T-cell (primary cell): ENCODE measurements at places on chromosomes 1 and 21. TPM values are rescaled to one million over a fixed set of nuclear protein-coding genes. Genes with fewer than 3 reads are reported as not detected.

DNA sequence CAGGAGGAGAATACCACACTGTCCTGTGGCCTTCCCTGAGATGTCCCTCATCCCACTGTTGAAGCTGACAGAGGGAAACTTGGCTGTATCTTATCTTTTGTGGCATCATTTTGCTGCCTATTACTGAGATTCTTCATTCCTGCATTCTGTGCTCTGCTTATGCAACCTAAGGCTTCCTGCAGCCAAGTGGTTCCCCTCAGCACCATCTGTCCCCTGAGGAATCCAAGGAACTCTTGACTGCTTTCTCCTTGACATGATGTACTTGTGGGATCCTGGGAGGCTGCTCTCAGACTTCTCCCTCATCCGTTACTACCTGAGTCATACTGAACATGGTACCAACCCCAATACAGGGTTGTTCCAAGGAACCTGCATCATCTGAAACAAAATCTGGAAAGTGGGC, 21.1 kb upstream of the RIMKLA start:
- DNase-seq = no peak

DNA sequence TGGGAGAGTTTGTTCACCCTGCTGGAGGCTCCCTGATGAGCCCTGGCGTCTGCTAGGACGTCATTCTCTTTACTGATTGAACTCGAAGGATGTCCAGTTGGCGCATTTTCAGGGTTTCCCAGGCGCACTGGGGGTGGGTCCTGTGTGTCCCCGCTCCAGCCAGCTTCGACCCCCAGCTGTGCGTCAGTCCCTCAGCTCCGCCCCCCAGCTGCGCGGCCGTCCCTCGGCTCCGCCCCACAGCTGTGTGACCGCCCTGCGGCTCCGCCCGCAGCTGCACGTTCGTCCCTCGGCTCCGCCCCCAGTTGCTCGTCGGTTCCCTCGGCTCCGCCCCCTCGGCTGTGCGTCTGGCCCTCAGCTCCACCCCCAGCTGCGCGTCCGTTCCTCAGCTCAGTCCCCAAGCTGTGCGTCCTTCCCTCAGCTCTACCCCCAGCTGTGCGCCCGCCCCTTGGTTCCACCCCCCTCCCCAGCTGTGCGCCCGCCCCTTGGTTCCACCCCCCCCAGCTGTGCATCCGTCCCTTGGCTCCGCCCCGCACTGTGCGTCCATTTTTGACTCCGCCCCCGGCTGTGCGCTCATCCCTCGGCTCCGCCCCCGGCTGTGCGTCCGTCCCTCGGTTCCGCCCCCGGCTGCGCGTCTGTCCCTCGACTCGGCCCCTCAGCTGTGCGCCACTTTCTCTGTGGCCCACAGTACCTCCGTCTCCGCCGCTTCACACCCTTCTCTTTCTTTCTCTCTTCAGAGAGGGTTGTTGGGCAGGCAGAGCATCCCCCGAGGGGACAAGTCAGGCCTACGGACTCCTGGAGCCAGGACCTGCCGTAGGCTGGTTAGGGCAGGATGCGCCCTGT, 61.3 kb downstream of the FAAP20 start:
- peak; percentile 92 for DNase-seq

DNA sequence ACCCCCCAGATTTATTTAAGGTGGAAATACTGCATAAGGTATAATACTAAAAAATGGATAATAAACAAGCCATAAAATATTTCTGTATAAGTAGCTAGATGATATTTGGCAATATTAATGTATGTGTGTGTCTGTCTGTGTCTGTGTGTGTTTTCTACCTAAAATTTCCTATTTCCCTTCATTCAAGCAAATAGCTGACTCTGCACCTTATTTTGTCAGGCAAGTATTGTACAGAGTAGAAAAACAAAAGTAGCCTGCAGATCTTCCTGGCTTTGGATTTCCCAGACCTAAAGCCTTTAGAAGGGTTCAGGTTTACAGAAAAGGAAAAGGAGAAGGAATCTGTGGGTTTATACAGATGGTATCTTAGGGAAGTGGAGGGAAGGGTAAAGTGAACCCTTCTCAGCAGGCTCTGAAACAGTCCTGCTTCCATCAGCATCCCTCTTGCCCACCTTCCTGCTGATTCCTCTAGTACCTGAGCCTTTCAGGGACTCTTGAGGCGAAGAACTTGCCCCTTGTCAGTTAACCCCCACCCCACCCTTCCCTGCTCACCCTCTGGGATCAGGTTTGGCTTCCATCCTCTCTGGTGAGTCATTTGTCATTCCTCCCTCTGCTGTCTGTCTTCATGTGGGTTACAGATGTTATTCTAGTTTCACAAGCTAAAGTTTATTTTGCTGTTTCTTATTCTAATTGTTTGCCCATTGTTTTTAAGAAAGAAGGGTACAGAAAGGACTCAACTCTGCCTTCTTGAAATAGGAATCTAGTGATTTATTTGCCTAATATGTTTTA, 21.7 kb upstream of the RGS16 start:
- no peak for DNase-seq

- no peak for DNase-seq
Observed at GRCh38 chr21:29217818-29218291, 80.9 kb upstream of the BACH1 start.

DNA sequence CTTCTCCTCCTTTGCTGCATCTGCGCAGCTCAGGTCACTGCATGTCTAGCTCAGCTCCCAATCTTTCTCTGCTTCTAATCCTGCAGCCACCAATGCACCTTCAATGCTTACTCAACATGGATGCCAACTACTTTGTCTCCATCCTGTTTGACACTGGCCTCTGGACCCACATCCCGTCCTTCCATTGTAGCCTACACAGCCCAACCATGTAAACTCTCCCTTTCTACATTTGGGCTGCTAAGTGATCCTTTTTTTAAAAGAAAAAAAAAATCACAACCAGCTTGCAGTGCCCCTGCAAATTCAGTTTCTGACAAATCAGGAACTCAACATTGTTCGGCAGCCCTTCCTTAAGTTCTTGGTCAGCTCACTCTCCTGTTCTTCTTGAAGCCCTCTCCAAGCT, 9.4 kb upstream of the CRABP2 start:
- DNase-seq = no peak

DNA sequence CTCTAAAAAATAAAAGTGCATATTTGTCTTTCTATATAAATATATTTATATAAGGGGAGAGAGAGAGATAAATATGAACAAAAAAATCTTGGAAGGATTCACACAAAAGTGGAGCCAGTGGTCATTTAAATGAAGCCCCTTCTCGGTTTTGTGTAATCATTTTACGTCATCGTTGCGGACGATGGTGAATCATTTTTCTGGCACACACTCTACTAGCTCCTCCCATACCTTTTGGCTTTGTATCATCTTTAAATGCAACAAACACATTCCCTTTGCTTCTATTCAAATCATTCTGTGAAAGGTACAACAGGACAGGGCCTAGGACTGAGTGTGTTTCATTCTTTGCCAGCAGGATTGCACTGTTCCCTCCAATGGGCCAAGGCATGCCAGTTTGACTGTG, 186.8 kb downstream of the TGFB2 start:
- no peak for DNase-seq

DNA sequence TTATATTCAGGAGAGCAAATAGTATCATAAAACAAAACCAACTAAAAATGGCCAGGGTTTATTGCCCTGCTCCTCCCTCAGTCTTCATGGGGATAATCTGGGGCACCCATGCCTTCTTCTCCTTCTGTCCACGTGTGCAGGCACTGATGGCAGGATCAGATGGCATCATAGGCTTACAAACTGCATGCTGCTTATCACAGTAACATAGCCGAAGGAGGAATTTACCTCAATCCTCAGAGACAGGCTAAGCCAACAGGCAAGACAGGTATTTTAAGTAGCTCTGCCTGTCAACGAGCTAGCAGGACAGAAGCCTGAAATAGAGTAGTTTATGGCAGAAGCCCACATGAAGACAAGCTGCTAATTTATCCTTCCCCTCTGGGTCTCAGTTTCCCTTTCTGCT, 9.4 kb downstream of the LAMB3 start:
- no peak for DNase-seq

GRCh38 chr1:232678185-232678886, 48.4 kb upstream of the SIPA1L2 start:
- DNase-seq = no peak

GRCh38 chr1:39539252-39539790, 37.3 kb downstream of the PABPC4 start:
- no peak for DNase-seq

GRCh38 chr1:112717263-112717873, 2.2 kb upstream of the PPM1J start:
- no peak for DNase-seq

- no peak for DNase-seq
Observed at GRCh38 chr1:99784143-99784542, 17.7 kb upstream of the FRRS1 start.

DNA sequence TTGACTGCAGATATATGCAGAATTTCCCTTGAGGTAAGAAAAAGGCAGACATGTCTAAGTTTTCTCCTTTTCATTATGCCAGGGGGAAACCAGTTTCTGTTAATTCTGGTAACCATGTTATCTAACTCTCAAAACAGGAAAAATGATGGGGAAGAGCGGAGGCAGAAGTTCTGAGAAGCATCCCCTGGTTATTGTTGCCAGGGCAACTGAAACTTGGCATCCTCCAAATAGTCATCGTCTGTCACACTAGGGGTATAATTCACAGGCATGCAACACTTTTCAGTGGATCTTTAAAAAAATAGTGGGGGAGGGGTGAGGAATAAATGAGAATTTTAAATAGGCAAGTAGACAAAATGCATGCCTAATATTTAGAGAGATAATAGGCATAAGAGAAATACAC, 715.3 kb upstream of the CXADR start:
- DNase-seq = no peak

- no peak for DNase-seq
Observed at GRCh38 chr1:235952950-235953615, 86.4 kb upstream of the LYST start.

DNA sequence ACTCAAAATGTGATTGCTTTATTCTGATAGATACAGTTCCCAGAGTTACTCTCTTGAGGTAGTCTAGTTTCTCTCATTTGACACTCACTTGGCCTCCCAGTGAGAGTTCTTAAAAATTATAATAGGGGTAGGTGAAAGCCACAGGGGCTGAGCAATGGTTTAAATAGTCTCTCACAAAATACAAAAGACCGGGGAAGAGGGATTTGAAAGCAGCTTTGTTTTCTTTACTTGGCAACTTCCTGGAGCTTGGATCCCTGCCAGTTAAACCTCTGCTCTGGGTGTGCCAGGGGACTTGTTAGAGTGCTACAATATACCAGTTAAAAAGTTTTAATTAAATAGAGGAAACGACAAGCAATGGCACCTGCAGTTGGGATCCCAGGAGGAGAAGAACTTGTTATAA, 31.7 kb downstream of the OR13G1 start:
- no peak for DNase-seq

Gene BSND
- not detected for total RNA-seq

Gene TLCD4
- total RNA-seq = 0.18 TPM

Gene IGFN1
- total RNA-seq = not detected

Gene LPAR3
- 7.0 TPM for total RNA-seq

Gene CBR3
- total RNA-seq = 3.8 TPM
